Esophagus squamous epithelium (tissue), 5 donors: ENCODE measurements at places on chromosomes 7 and 10.

DNA sequence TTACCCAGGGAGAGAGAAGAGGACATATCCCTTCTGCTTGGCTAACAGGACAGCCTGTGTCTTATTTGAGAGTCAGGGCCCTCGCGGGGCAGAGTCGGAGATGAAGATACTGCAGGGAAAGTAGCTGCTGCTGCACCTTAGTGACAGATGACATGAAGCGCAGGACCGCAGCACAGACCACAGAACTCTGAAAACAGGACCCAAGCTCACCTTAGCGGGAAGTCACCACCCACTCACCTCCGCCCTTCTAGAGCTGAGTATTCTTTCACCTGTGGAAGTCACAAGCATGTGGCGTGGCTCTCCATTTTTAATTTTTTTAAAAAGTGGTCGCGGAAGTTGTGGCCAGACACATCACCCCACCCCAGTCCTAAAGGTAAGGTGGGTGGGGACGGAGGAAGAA, 191.4 kb downstream of the FAM107B start:
- DNase-seq = no peak

GRCh38 chr7:75727881-75728593, 10.7 kb downstream of the HIP1 start:
- DNase-seq = no peak

DNA sequence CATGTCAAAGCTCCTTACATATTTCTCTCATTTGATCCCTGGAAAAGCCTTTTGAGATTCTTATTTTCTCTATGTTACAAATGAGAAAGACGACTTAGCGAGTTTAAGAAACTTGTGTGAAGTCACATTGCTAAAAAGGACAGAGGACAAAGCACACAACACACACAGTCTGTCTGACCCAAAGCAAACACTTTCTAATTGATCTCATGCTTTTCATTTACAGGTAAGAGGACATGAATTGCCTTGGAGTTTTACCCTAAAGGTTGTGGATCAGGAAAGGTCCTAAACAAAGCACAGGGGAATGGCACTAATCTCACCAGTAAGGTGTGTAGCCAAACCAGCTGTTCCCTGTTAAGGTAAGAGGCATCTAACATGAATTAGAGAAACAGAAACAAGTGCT, 18.7 kb downstream of the SLC35G1 start:
- DNase-seq = no peak

DNA sequence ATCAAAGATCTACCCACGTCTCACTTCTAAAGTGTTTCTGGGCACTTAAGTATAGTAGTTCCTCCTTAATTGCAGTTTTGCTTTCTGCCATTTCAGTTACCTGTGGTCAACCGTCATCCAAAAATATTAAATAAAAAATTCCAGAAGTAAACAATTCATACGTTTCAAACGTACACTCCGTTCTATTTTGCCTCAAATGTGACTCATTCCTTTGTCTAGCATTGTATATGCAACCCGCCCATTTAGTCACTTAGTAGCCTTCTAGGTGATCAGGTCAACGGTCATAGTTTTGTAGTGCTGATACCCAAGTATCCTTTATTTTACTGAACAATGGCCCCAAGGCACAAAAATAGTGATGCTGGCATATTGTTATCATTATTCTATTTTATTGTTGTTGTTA, 33.8 kb downstream of the HGF start:
- no peak for DNase-seq

- DNase-seq = no peak
Observed at GRCh38 chr10:75865413-75866299, 434.2 kb downstream of the LRMDA start.

- no peak for DNase-seq
Observed at GRCh38 chr10:69411476-69411875, 5.2 kb downstream of the TACR2 start.
